Pancreas (tissue), 10 donors: ENCODE measurements at places on chromosomes 16 and 17.

GRCh38 chr17:73316919-73317505 is 5.2 kb upstream of the CDC42EP4 start:
- DNase-seq, result no peak

- no peak for DNase-seq
Observed at GRCh38 chr16:65069766-65070165, 52.1 kb downstream of the CDH11 start.

DNA sequence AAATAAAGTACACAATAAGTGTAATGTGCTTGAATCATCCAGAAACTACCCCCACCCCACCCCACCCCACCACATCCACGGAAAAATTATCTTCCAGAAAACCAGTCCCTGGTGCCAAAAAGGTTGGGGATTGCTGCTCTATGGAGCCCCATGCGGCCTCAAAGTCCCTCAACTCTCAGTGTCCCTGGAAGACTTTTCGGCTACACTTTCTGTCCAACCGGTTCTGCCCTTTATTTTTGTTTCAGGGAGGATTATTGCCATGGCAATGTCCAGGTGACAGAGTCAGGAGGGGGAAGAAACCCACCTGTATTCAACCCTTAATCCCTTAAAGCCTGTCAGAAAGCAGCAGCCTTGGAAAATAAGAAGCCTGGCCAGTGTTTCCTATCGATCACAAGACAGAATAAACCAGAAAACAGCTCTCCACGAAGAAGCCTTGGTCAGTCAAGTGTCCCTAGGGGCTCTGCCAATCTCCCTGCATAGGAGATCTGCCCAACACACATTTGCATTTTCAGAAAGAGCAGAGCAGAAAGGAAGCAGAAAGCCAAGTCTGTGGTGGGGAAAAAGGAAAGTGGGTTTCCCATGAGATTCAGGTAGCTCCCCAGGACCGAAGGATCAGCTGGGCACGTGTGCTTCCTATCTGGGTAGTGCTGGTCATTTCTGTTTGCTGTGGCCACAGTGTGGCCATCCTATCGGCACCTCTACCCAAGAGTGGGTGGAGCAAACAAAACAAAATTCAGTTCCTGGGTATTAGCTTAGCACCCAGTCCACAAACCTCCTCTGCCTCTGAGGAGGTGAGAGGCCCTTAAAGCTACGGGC is 342.7 kb downstream of the SOX9 start:
- peak; percentile 53 for DNase-seq

- no peak for DNase-seq
Observed at GRCh38 chr16:78659668-78660217, 560.3 kb downstream of the WWOX start.

- DNase-seq, result no peak
Observed at GRCh38 chr17:13067629-13068303, 49.9 kb upstream of the ELAC2 start.
